ENCODE measurements at places on chromosomes 7 and 10.

DNA sequence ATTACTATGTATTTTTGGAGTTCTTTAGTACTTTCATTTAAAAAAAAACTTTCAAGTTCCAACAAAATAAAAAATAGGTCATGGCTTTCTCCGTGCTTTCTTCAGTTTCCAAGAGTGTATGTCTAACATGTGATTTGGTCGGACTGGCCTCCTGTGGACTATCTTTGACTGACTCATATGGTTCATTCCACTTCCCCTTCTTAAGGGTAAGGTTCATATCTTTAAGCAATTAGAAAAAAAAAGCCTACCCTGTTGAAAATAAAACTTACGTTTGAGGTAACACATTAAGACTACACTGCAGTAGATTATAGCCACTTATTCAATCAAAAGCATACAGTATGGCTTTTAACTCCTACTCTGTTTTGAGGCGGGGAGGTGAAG, 112.8 kb upstream of the AHR start:
- no peak for DNase-seq

- no peak for DNase-seq
Observed at GRCh38 chr7:91285696-91286355, 21.6 kb downstream of the FZD1 start.

DNA sequence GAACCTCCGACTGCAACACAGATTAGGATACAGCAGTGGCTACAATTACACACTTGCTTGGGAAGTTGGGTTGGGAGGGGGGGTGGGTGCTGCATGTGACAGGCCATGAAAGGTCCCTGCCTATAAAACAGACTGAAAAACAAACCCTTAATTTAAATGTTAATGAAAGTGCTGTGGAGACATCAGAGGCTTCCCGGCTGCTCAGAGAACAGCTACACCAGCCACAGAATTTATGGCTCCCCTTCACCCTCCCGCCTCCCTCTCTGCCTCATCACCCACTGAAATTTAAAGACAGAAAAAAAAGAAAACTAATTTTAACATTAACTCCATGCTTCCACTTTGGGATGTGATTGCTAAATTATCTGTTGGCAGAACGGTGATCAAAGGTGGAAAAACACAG, 34.7 kb downstream of the FBXW4 start:
- DNase-seq: no peak

DNA sequence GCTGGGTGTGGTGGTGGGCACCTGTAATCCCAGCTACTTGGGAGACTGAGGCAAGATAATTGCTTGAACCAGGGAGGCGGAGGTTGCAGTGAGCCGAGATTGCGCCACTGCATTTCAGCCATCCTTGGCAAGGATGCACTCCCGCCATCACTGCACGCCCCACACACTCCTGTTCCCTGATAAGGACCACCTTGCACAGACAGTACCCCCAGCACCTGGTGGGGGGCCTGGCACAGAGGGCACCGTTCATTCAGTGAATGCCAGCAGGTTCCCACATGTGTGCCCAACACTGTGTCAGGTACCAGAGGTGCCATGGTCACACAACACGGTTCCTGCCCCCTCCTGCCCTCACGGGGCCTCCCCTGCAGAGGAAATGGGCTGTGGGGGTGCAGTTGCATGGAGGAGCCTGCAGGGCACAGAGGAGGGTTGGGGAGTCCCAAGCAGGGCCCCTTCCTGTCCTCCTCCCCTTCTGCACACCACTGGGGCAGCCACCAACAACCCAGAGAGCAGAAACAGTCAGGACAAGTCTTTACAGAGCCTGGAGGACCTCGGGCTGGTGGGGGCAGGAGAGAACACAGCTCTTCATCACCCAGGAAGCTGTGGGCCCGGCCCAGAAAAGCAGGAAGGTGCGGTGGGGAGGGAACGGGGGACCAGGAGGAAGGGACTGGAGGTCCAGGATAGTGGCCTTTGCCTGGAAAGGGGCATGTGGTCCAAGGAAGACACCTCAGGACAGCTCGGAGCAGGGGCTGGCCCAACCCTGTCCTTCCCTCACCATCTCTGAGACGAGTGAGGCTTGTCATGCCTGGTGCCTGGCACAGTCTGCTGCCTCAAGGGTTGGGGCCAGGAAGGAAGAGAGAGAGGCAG, 7.1 kb downstream of the CRYGN start:
- DNase-seq: no peak

DNA sequence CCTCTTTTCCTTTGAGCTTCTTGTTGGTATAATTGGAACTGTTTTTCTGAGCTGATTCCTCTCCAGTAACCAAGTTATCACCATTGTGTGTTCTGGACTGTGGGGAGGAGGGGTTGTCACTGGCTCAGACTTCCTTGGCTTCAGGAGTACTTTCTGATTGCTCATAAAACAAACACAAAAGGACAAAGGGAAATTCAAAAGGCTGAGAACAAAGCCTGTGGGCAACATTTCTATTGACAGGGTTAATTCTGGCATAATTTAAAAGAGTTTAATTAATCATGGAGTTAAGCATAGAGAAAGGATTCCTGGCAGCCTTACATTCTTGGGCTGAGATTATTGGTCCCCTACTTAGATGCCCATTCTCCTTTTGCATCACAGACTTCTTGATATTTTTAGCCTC, 222.9 kb upstream of the KMT2E start:
- DNase-seq: no peak

DNA sequence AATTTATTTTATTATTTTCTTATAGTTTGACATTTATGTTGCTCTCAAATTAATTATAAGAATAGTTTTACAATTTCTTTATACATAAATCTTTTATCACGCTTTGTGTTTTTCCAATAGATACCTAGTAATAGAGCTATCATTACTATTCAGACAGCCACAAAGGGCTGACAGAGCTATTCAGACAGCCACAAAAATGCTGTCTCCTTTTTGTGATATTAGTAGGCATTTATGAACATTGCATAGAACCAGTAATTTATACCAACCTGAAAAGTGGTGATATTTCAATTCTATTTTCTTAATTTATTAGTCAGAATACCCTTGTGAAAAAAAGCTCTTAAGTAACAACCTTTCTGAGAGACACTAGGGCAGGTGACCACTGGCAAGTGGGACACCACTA, 34.2 kb upstream of the IGFBP3 start:
- no peak for DNase-seq

DNA sequence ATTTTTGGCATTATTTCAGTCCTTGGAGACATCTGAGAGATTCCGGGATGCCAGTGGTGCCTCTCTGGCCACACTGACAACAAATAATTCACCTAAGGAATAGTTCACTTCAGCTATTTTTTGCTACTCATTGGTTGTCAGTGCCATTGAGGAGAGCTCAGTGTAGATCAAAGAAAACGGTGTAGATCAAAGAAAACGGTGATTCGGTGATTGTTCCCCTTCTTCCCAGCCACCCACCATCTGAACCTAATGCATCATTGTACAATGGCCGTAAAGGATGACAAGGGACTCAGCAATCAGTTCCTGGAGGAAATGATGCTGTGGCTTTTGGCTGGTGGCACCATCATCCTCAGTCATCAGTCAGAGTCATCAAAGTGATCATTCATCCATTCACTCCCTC, 80.6 kb downstream of the PTPRZ1 start:
- DNase-seq: no peak

DNA sequence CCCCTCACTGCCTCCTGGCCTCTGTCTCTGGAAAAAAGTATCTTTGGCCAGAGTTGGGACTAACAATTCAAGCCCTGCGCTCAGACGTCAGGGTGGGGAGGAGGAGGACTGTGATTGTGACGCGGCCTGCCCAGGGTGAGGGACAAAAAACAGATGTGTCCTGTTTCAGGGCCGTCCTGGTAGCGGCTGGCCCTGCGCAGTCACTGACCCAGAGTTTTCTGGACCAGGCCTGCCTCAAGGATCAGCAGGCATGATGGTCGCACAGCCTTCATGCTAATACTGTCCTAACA, 110.1 kb downstream of the CYTH3 start:
- no peak for DNase-seq

DNA sequence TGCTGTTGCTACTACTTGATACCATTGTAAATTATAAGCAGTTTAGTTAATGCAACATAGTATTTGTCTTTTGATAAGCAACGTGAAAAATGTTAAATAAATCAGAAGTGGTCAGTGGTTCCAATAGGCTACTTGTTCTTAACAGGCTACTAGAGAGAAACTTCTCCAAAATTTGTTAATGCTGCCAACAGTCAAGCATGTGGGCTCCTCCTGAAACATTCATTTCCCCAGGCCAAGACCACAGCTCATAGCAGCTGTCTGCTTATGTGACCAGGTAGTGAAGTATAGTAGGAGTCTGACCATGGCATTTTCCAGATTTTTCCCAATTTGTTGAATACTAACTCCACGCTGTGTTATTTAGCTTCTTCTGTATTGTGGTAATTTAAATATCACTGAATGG, 81.0 kb downstream of the CYP51A1 start:
- no peak for DNase-seq

DNA sequence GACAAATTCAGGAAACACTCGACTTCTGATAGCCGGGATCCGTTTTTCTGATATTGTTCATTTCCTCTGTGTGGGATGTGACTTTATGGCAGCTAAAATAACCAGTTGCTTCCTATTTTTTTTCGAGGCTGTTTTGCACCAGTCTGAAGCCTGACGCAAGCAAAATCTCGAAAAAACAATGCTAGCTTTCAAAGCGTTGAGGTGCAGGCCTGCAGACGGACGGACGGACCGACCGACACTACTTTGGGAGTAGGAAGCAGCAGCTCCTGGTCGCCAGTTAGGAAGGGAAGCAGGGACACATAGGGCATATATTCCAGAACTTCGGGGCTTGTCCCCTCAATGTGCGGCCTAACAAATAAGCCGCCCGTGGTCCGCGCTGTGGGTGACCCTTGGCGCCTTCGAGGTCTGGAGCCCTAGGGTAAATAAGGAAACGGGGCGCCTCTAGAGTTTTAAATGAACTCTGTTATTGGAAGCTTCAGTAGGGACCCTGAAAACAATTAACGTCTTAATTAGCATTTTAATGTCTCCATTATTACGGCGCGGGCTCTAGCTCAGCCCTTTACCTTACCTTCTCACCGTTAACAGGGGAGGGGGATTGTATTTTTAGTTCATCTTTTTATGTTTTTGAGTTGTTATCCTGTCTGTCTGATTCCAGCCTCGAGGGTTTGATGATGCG, 1.3 kb downstream of the HHEX start:
- no peak for DNase-seq

DNA sequence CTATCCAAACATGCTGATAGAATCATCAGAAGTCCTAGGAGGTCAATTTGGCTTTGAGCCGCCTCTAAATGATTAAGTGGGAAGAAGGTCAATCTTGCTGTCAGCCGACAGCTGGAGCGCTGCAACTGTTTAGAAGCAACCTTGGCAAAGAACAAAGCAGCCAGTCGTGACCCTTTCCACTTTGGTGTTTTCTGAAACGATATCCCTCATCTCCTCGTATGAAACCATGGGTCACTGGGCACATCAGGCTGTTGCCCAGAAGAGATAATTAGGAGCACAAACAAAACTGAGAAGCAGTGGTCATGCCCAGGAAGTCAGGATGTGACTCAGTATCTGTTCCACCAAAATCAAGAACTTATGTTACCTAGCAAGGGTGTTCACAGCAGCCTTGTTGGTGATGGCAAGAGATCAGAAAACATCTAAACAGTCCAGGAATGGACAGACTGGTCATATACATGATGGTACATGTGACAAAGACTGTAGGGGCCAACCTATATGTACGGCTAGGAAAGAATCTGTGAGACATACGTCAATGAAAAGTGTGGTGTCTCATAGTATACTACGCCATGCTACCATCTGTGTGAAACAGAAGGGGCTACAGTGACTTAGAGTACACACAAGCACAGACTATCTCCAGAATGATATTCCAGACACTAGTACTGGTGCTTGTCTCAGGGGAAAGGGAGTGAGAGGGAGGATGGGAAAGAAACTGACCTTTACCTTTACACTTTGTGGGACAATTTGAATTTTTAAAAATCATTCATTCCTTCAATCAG, 22.4 kb downstream of the STN1 start:
- no peak for DNase-seq

DNA sequence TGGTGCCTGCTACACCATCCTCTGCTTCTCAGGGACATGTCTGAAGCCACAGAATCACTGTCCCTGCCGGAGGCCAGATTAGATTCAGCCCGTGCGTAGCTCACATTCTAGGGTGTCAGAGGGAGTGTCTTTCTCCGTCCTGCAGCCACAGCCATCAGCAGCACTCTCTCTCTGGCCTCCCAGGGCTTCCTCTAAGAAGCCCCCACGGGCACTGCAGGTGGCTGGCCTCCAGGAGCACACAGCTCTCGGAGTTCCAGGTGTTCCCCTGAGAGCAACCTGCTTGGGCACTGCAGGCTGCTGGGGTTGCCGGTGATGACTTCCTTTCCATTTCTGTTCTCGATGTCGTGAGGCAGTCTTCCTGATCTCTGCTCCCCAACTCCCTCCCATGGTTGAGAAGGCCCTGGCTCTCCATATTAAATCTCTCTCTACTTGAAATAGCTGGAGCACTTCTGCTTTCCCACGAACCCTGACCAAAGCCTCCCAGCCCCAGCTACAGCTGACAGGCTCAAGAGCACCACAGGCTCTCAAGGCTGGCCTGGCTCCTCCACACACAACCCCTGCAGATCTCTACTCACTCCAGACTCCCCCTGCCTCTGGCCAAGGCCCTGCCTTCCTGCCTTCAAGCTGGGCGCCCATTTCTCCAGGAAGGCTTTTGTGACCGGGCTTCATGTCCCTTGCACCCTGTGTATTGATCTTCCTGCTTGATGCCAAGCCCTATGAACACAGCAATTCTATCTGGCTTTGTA, 49.0 kb upstream of the TMEM72 start:
- DNase-seq: no peak

GRCh38 chr10:7513936-7514335, 103.1 kb upstream of the SFMBT2 start:
- no peak for DNase-seq

GRCh38 chr7:28835800-28836199, 122.3 kb downstream of the TRIL start:
- no peak for DNase-seq

DNA sequence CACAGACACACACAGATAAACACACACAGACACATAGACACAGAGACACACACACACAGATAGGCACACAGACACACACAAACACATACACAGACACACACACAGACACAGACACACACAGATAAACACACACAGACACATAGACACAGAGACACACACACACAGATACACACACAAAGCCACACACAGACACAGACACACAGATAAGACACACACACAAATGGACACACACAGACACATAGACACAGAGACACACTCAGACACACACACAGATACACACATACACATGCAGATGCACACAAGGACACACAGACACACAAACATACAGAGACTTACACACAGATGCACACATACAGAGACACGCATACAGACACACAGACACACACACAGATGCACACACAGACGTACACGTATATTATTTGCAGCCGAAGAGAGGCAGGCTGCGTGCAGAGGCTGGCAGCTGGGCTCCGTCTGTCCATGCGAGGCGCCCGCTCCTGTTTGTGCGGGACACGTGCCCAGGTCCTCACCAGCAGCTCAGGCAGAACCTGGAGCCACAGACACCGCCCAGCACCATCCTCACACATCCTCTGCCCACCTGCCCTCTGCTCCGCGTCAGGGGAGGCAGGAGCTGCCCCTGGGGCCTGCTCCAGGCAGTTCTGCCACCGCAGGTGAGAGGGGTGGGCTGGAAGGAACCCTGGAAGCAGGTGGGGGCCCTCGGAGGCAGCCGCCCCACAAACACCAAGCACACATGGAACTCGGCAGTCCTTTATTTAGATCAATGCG, 1.2 kb downstream of the CALML5 start:
- no peak for DNase-seq

All from stimulated activated CD4-positive, alpha-beta T cell treated with anti-CD3 and anti-CD28 coated beads, Interleukin-1b, Interleukin-23, amount 100 ng/mL, for 1 hour (primary cell).